BJ (cell line): ENCODE measurements at places on chromosomes 12 and 14. TPM values are rescaled to one million over a fixed set of nuclear protein-coding genes. Genes with fewer than 3 reads are reported as not detected.

ABHD12B gene
- not detected in 2 replicates for polyA plus RNA-seq

ARHGEF25 gene
- polyA plus RNA-seq = 18.0 and 26.0 TPM in 2 replicates

PPP1R13B gene
- polyA plus RNA-seq = 2.0 and 3.3 TPM in 2 replicates

NFE2 gene
- polyA plus RNA-seq = 0.89 and 1.0 TPM in 2 replicates

PLCZ1 gene
- not detected in 2 replicates for polyA plus RNA-seq

FOXN4 gene
- polyA plus RNA-seq = not detected in 2 replicates

JAG2 gene
- polyA plus RNA-seq = 0.23 and 0.31 TPM in 2 replicates

CFAP251 gene
- polyA plus RNA-seq = 1.3 and 1.5 TPM in 2 replicates

TAS2R7 gene
- not detected in 2 replicates for polyA plus RNA-seq

DCTN2 gene
- 133 and 167 TPM in 2 replicates for polyA plus RNA-seq

SCFD1 gene
- polyA plus RNA-seq = 61.0 and 115 TPM in 2 replicates

LMO3 gene
- not detected in 2 replicates for polyA plus RNA-seq

CEP170B gene
- polyA plus RNA-seq = 5.4 and 8.0 TPM in 2 replicates

FLRT2 gene
- polyA plus RNA-seq = 16.7 and 22.4 TPM in 2 replicates

KRT74 gene
- polyA plus RNA-seq = not detected in 2 replicates

BLTP3B gene
- polyA plus RNA-seq = 11.9 and 19.3 TPM in 2 replicates

GALNT16 gene
- 1.4 and 1.7 TPM in 2 replicates for polyA plus RNA-seq

INHBC gene
- 0.09 TPM in 1 of 2 replicates, not detected in the other for polyA plus RNA-seq

TMPRSS12 gene
- polyA plus RNA-seq = not detected in 2 replicates

OAS1 gene
- polyA plus RNA-seq = 0.59 and 1.4 TPM in 2 replicates

SLC10A1 gene
- polyA plus RNA-seq = not detected in 2 replicates

NYNRIN gene
- polyA plus RNA-seq = 7.2 and 10.1 TPM in 2 replicates

RERGL gene
- 0.21 TPM in 1 of 2 replicates, not detected in the other for polyA plus RNA-seq

SLC16A7 gene
- polyA plus RNA-seq = 23.0 and 32.8 TPM in 2 replicates

ZNF891 gene
- polyA plus RNA-seq = 0.21 and 0.47 TPM in 2 replicates

TAS2R9 gene
- not detected in 2 replicates for polyA plus RNA-seq

GPR135 gene
- polyA plus RNA-seq = 1.3 and 1.6 TPM in 2 replicates

RIMBP2 gene
- polyA plus RNA-seq = 0.05 TPM in 1 of 2 replicates, not detected in the other

OTX2 gene
- polyA plus RNA-seq = not detected in 2 replicates

OR10G3 gene
- not detected in 2 replicates for polyA plus RNA-seq

PROX2 gene
- not detected in 2 replicates for polyA plus RNA-seq

TPPP2 gene
- polyA plus RNA-seq = not detected in 2 replicates

NINJ2 gene
- 0.32 and 0.55 TPM in 2 replicates for polyA plus RNA-seq

OTOGL gene
- polyA plus RNA-seq = 0.10 TPM in 2 replicates

SLC4A8 gene
- 4.9 and 7.3 TPM in 2 replicates for polyA plus RNA-seq

RNASE3 gene
- polyA plus RNA-seq = not detected in 2 replicates

RPL10L gene
- polyA plus RNA-seq = not detected in 2 replicates

FGF6 gene
- not detected in 2 replicates for polyA plus RNA-seq

VDR gene
- polyA plus RNA-seq = 23.3 and 40.5 TPM in 2 replicates
